ENCODE measurements at places on chromosomes 11 and 22.

DNA sequence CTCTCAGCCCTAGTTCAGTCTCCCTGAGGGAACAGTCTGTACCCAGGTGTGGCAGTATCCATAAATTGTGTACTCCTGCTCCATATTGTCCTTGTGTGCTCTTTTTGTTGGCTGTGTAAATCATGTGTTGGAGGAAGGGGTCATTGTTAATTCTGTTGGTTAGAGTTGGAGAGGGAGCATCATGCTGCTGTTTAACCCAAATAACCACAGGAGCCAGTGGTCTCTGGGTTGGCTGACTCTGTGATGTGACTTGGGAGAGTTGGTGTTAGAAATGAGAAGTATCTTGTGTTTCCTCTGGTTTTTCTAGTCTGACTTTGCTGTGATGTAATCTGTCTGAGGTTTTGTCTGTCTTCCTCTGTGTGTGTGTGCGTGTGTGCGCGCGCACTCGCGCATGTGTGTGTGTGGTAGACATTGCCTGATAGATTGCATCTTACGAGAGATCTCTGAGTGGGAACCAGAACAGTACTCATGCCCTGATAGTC lies 30.5 kb downstream of the CTNND1 start:
- DNase-seq = peak; percentile 77

- DNase-seq = no peak
Measured at GRCh38 chr11:73217810-73218105, 323 bp upstream of the P2RY2 start.

DNA sequence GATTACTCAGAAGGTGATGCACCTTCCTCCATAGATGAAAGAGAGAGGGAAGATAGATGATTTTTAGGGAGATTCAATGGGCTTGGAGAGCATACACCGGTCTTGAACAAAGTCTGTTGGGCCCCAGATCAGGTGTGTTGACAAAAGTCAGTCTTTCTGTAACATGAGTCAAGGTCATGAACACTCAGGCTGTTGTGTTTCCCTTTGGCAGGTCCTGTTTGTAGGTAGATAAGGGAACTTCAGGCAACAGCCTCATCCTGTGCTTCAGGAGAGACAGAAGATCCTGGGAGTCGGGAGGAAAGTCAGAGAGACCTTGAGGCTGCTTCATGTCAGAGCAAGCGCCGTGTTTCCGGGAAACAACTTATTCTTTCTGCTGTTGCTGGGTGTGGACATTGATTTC lies 703.1 kb downstream of the BRD1 start:
- DNase-seq = no peak

DNA sequence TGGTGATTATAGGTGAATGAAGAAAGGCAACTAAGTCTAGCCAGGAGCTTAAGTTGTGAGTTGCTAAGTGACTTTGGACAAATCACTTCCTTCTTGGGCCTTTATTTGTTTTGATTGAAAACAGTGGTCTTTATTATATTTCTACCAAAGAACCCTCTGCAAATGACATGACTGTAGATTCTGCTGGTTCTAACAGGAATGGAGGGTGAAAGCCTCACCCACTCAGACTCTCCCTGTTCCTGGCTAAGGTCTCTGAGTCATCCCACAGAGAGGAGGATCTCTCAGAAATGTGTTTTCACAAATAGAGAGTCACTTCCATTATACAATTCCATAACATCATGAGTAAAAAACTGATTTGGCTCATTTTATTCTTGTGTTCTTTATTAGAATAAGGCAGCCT lies 583.9 kb upstream of the LRRC4C start:
- no peak for DNase-seq

GRCh38 chr11:31254415-31254814 lies 115.1 kb downstream of the DCDC1 start:
- DNase-seq = no peak

DNA sequence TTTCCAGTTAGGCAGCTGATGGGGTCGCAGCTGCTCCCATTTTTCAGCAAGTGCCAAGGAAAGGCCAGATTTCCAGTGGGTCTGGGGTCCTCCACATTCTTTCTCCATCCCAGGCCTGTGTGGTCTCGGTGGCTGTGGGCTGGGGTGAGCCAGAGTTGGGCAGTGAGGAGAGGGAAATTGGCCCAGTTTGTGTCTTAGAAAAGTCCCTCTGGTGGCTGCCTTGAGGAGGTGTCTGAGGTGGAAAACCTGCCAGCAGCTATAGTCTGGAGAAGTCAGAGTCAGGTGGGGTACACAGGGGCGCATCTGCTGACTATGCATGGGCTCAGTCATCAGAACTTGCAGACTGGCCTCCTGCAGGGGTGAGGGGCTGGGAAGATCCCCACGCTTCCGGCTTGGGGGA lies 30.5 kb downstream of the MRGPRD start:
- DNase-seq = no peak

- no peak for DNase-seq
Measured at GRCh38 chr11:98734686-98735085, 286.1 kb upstream of the CNTN5 start.

- no peak for DNase-seq
Measured at GRCh38 chr11:72250661-72251464, 6.9 kb upstream of the PHOX2A start.

- DNase-seq = peak; percentile 72
Measured at GRCh38 chr11:2807025-2807681, 78.4 kb downstream of the CDKN1C start.

DNA sequence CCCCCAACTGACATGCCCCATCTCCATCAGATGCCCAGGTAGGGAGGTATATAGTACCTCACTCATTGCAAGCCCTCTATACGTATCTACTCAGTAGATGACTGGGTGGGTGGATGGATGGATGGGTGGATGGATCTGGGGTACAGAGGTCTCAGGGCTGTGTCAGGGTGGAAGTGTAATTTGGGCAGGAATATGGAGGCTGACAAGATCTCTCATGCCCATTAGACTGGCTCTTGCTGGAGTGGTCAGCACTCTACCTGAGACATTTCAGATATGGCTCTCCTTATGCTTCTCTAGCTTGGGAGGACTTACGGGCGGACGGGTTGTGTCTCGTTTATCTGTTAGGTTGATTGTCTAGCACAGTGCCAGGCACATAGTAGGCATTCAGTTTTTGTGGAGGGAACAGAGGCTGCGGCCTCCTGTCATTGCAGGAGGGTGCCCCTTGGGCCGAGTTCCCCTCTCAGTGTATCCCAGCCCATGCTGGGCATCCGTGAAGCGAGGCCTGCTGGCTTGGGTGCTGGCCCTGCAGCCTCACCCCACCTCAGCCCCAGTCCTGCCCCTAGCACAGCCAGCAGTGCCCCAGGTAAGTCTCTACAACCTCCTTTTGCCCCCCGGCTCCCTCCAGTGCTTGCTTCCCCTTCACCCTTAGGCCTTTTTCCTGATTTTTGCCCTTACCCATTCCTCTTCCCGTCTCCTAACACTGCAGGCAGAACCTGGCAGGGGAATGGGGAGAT lies 13.7 kb downstream of the ROBO3 start:
- no peak for DNase-seq

DNA sequence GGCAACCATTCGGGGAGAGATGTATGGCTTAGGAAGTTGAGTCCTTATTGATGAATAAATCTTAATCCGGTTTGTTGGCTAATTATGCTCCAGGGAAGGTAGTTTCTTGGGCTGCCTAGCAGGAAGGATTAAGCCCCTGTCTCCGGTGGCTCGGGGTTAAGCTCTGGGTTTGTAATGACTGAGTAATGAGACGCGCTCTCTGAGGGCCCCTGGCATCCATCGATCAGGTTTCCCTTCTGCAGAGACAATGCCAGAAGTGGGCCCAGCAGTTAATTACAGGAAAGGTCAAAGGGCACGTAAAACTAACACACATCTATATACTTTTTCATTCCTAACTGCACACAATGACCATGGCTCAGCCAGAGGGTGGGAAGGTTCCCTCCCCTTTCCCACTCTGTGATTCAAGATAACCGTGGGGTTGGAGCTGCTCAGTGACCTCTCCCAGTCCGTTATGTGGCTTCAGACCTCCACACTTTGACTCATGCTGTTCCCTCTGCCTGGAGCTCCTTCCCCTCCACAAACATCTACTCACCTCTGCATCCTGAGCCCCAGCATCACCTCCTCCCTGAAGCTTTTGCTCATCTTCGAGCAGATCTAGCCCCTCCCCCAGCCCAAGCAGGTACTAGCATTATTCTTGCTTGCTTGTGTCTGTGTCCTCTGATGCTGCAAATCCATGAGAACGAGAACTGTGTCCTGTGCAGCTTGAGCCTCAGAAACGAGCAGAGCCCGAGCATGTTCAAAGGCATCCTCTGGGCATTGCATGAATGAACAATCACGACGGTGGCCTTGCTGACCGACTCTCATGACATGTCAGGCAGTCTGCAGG lies 16.6 kb downstream of the SCUBE1 start:
- DNase-seq = no peak

- DNase-seq = no peak
Measured at GRCh38 chr22:25169278-25170031, 30.2 kb upstream of the CRYBB3 start.

- no peak for DNase-seq
Measured at GRCh38 chr11:47288066-47288465, 18.1 kb downstream of the MADD start.

DNA sequence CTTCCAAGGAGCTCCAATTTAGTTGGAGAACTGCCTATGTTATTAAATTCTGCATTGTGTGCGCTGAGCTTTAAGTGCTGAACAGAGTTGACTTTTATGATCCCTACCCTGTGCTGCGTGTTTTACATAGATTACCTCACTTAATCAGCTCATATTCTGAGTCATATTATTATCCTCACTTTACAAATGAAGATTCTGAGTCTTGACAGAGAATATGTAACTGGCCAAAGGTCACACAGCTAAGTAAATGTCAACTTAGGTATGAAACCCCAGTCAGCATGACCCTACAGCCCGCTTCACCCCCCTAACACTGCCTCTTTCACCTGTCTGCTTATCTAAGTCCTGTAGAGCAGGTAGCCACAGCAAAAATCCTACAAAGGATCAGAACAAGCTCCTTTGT lies 19.8 kb upstream of the TMPRSS5 start:
- no peak for DNase-seq

GRCh38 chr22:31080164-31080847 lies 812 bp upstream of the SMTN start:
- no peak for DNase-seq

DNA sequence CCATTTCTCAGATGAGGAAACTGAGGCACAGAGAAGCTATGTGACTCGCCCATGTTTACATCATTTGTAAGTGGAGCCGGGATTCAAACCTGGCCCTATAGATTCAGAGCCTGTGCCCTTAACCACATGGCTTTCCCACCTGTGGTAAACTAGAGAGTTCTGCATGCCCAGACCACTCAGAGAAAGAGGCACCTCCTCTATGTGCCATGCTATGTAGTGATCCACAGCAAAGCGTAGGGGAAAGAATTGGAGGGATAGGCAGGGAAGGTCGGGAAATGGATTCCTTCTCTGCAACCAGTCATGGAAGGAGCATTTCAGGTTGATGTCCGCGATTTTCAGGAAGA lies 15.4 kb upstream of the POU2AF2 start:
- DNase-seq = no peak

GRCh38 chr11:84788220-84788619 lies 838.9 kb downstream of the DLG2 start:
- no peak for DNase-seq

DNA sequence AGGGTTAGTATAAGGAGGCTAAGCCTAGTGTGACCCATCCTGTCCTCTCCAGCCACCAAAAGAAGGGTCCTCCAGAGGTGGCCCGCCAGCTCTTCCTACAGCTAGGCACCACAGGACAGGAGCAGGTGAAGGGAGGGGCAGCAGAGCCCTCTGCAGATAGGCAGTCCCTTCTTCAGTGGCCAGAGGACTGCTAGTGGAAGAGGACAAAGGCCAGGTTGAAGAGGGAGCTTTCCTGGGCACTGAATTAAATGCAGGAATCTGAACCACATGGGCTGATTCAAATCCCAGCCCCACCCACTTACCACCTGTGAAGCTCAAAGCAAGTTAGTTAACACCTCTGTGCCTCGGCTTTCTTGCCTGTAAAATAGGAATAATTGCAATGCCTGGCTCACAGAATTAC lies 409.5 kb downstream of the NXPE2 start:
- DNase-seq = no peak

- no peak for DNase-seq
Measured at GRCh38 chr11:45730014-45730413, 64.6 kb upstream of the CHST1 start.

- no peak for DNase-seq
Measured at GRCh38 chr11:107969219-107969618, 39.5 kb upstream of the CUL5 start.

- no peak for DNase-seq
Measured at GRCh38 chr11:119673759-119674336, 55.2 kb downstream of the NECTIN1 start.

Measured in left cardiac atrium (tissue), 4 donors.